ENCODE measurements at places on chromosomes 12 and 14.

GRCh38 chr12:104353012-104353981 is 49.8 kb downstream of the EID3 start:
- DNase-seq = no peak

DNA sequence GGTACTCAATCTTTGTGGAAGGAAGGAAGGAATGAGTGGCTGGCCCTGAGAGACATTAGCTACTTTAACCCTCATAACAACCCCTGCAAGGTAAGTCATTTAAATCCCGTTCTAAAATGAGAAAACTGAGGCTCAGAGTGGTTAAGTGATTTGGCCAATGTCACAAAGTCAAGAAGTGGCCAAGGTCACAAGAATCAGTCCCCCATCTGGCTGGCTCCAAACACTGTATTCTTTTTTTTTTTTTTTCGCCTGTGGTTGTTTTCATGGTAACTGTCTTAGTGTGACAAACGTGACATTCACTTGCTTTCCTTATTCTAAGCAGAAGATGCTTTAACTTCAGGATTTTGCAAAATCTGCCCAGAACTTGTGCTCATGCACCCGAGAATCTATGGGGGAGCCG is 2.8 kb downstream of the TTC7B start:
- DNase-seq = no peak

GRCh38 chr12:21541773-21542172 is 15.7 kb downstream of the SPX start:
- no peak for DNase-seq

DNA sequence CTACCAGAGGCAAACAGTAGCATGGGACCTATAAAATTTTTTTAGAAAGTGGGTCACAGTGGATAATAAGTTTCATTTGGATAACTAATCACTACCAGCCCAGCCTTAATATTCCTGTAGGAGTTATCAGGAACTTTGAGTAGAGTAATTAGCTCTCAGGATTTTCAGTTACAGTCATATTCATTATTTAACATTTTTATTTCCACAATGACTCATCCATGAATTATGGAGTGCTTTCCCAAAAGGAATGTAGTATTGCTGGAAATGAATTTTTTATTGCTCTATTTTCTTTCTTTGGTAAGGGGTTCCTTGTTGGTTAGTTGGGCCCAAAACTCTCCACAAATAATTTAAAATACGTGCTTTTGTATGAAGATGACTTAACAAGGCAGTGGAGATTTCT is 53.7 kb downstream of the ERC1 start:
- no peak for DNase-seq

GRCh38 chr14:91843437-91843836 is 23.9 kb downstream of the TC2N start:
- DNase-seq = no peak

DNA sequence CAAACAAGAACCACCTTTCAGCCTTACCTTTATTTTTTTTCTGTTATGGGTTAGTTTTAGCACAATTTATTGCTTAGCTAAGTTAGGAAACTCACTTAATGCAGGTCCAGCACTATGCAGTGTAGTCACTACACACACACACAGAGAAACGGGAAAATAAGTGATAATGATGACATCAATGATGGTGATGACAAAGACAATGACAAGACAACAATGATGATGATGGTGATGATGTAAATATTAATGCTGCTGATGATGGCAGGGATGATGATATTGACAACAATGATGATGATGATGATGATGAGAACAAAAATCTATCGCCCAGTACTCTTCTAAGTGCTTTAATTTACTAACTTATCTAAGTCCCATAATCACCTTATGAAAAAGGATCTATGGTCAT is 41.1 kb downstream of the WSCD2 start:
- DNase-seq = no peak

DNA sequence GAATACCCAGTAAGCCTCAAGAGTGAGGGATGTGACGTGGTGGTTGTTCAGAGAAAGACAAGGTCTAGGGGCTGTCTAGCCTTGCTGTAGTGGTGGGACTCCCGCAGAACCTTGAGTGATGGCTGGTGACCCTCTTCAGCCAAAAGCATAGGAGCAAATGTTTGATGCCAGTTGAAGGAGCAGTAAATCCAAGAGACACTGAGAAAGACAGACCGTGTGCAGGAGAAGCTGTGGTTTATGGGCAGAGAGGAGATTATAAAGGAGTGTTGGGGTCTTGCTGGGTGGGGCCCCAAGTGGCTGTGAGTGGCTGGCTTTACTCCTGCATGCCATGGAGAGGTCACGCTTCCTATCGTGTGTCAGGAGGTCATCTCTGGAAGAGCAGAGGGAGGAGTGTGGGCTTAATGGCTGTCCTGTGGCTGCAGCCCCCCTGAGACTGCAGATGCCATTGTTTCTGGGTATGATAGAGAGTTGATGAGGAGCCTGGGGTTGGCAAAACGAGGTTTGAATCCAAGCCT is 152.0 kb upstream of the CCND2 start:
- DNase-seq = no peak

DNA sequence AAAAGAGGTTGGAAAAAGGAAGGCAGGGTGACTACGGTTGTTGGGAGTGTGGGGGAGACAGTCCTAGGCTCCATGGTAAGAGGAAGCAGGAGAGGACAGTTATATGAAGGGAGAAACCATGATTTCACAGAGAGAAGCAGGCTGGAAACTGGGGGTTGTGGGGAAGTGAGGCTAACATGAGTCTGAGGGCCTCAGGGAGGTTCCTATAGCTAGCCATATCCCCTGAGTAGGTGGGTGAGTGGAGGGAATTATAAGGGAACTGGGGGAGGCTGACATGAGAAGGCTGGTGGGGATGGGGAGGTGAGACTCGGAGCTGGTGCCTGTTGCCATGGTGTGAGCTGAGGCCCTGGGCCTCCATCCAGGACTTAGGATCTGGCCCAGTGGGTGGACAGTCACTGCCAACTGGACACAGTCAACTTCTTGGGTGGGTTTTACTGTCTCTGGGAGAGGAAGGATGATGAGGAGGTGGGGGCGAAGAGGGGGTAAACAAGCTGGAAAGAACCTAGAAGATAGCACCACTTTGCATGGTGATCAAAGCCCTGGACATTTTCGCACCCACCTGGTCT is 1.4 kb downstream of the RNASE13 start:
- DNase-seq = no peak

GRCh38 chr14:45947830-45948229 is 694.8 kb upstream of the MIS18BP1 start:
- DNase-seq = no peak

DNA sequence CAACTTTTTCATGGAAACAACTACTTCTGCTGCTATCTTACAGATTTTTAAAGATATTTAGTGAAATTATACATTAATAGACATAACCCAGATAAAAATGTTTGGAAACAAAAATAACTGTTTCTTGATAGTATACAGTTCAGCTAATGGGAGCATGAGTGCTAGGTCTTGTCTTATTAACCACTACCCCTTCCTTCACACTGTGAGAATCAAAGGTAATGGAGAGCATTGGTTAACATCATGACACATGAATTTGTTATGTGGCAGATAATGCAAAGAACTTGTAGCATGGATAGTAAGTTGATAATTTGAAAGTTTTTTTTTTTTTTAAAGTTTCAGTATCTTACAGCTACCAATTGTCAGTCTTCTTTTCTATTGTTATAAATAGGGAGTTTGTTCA is 44.2 kb downstream of the CCDC91 start:
- no peak for DNase-seq

All from stimulated activated CD4-positive, alpha-beta T cell treated with anti-CD3 and anti-CD28 coated beads, Interleukin-1b, Interleukin-23, amount 100 ng/mL, for 1 hour (primary cell).